ENCODE measurements at places on chromosomes 5 and 9.

GRCh38 chr9:132853482-132853881, 24.6 kb downstream of the AK8 start:
- DNase-seq = no peak

DNA sequence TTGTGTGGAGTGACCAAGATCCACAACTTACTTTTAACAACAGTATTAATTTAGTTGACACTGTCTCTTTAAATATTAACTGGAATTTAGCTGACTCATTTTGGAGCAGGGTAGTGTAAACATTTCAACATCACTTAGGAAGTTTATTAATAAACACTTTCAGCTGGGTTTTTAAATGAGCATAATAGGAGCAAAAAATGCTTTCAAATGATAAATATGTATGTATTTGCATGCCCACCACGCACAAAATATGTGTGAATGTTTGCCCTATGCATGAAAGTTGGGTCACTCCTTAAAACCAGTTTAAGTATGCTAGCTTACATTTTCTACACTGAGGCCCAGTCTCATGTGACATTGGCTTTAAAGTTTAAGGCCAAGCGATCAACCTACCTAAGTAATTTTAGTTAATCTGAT, 2.9 kb downstream of the ZFAND5 start:
- peak; percentile 56 for DNase-seq

GRCh38 chr5:136076881-136077445, 48.2 kb downstream of the TGFBI start:
- no peak for DNase-seq

- DNase-seq = no peak
Observed at GRCh38 chr5:91000743-91001142, 382.4 kb downstream of the ARRDC3 start.

DNA sequence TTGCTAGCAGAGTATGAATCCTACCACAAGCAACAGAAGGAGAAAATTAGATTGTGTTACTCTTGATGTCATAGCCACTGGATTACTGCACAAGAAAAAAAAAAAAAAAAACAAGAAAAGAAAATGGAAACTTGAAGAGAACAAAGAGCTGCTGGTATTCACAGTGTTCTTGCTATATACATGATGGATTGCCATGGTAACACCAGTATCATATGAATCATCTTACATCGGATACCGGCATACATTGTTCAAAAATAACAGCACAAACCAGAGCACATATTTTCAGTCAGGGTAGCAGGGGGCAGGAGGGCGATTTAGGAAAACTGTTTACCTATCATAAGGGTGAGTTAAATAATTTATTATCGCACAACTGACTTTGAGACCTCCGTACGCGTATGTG, 472.9 kb downstream of the PDE4D start:
- no peak for DNase-seq

DNA sequence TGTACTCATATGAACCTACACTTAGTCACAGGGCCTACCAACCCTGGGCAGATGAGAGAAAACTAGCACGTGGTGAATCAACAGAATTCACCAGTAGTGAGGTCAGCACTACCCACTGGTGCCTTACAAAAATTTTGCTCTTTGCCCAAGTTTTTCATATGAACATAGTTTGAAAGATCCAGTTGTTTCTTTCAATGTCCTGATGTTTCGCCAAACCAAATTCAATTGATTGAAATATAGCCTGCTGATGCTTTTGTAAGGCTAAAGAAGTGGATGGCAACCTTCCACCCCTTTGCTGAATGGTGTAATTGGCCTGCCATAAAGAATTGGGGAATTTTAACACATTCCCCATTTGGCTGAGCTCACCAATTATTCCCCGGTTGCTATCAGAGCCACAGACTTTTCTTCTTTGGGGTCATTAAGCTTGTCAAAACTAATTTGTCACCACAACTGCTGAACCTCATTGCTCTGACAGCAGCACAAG, 339.2 kb downstream of the GLIS3 start:
- no peak for DNase-seq

DNA sequence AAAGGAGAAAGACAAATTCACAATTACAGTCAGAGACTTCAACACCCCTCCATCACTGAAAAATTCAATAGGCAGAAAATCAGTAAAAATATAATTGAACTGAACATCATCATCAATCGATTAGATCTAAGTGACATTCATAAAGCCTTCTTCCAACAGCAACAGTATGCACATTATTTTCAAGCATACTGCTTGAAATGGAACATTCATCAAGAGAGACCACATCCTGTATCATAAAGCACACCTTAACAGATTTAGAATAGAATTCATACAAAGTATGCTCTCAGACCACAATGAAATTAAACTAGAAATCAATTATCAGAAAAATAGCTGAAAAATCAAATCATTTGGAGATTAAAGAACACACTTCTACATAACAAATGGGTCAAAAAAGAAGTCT, 39.1 kb downstream of the ERMP1 start:
- no peak for DNase-seq

DNA sequence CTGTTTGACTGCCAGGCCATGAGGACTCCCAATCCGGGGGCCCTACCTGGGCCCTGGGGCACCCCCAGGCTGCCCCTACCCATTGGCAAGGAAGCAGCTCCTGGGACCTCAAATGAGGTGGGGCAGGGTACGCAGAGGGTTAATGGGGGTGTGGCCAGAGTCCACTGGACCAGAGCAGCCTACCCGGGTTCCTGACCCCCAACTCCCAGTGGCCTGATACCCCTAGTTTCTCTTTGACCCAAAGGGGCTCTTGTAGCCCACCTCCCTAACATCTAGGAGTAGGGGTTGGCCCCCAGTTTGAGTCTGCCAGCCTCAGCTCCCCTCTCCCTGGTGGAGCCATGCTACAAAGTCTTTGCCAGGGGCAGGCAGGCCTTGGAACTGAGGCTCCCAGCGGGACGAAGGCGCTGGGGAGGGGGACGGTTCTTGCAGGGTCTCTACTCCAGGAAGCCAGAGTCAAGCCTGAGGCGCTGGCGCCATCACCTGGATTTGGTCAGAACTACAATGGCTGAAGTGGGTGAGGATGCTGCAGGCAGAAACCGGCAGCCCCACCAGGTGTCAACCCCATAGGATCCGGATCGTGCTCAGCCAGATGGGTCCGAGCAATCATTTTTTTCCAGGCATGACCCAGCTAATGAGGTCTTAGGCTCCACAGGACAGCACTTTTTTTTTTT, 8.4 kb upstream of the CERCAM start:
- DNase-seq = peak; percentile 58

- no peak for DNase-seq
Observed at GRCh38 chr9:696332-697323, 144.9 kb upstream of the DMRT1 start.

Measured in inflammatory macrophage treated with lipopolysaccharide for 1 hour (primary cell).